Fibroblast of skin of left biceps (primary cell): ENCODE measurements at places on chromosomes 1 and 21.

DNA sequence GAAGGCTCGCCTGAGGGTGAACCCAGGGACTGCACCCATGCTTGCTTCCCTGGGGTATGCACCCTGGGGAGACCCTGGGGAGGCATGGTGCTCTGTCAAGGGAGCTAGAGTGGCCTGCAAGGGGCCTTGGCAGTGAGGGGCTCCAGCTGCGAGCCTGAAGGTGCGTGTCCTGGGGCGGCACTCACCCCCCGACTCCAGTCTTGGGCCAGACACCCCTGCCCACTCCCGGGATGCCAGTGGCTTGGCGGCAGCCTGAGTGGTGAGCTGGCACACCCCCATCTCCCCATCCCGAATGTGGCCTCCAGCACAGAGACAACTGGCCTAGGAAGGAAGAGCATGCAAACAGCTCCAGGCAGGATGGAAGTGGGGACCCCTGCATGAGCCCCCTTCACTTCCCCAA lies 2.6 kb downstream of the SUMO3 start:
- DNase-seq: no peak

DNA sequence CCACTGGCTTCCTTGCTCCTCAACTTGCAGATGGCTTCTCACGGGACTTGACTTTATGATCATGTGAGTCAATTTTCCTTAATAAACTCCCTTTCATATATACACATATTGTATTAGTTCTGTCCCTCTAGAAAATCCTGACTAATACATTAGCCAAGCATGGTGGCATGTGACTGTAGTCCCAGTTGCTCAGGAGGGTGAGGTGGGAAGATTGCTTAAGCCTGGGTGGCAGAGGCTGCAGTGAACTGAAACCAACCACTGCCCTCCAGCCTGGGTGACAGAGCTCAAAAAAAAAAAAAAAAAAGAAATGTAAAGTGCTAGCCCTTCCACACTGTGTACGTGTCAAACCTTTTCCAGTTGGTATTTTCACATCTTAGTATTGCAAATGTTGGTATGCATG lies 857.0 kb downstream of the LTN1 start:
- no peak for DNase-seq

- DNase-seq: no peak
Measured at GRCh38 chr1:152047413-152047729, 10.6 kb upstream of the S100A11 start.

DNA sequence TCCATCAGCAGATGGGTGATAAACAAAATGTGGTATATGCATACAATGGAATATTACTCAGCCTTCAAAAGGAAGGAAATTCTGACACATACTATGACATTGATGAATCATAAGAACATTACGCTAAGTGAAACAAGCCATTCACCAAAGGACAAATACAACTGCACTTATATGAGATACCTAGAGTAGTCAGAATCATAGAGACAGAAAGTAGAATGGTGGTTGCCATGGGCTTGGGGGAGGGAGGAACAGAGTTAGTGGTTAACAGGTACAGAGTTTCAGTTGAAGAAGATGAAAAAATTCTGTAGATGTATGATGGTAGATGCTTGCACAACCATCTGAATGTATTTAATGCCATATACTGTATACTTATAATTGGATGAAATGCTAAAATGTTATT lies 39.1 kb upstream of the KCNK2 start:
- no peak for DNase-seq
